Dermis microvascular lymphatic vessel endothelial cell (primary cell): ENCODE measurements at places on chromosomes 13 and 19.

DNA sequence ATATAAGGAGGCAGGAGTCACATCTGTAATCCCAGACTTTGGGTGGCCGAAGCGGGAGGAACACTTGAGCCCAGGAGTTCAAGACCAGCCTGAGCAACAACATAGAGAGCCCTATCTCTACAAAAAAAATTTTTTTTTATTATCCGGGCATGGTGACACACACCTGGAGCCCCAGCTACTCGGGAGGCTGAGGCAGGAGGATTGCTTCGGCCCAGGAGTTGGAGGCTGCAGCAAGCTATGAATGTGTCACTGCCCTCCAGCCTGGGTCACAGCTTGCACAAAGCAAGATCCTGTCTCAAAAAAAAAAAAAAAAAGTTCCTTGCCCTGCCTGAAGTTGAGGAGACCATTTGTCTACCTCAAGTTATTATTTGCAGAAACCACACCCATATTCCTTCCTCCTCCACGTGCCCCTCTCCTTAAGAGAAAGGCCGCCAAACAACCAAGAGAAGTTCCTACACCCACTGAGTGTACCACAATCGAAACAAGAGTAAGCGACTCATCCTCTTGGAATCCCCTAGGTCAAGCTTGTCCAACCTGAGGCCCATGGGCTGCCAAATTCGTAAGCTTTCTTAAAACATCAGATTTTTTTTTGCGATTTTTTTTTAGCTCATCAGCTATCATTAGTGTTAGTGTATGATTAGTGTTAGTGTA lies 2.2 kb downstream of the ABCC4 start:
- DNase-seq, result no peak

DNA sequence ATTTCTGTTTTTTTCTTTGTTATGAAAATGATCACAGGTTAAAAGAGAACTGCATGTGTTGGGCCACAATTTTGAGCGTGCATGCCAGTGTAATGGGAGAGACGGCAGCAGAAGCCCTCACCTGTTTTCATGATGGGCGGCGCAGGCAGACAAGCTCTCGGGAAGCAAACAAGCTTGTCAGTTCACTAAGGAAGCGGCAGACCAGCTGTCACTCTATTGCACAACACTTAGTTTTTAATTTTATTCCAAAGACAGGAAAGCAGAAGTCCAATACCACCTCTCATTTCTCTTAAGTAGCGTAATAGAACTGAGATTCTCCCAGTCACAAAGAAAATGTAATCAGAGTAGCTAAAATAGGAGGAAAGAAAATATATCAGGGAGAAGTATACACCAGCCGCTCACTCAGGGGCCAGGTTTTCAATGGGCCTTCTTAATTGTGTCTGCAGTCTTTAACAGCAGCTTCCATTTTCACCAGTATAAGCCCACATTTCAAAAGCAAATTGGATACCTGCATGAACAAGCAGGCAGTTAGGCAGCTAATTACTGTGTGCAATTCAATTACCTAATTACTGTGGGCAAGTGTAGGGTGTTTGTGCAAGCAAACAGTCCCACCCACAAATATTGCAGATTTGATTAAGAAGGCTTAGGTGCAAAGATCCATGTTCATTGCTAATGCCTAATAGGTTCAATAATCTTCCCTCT lies 711.4 kb downstream of the DIAPH3 start:
- DNase-seq, result no peak

- DNase-seq, result no peak
Measured at GRCh38 chr13:76656500-76656899, 229.7 kb downstream of the KCTD12 start.

- no peak for DNase-seq
Measured at GRCh38 chr13:38321654-38322053, 28.0 kb upstream of the UFM1 start.

DNA sequence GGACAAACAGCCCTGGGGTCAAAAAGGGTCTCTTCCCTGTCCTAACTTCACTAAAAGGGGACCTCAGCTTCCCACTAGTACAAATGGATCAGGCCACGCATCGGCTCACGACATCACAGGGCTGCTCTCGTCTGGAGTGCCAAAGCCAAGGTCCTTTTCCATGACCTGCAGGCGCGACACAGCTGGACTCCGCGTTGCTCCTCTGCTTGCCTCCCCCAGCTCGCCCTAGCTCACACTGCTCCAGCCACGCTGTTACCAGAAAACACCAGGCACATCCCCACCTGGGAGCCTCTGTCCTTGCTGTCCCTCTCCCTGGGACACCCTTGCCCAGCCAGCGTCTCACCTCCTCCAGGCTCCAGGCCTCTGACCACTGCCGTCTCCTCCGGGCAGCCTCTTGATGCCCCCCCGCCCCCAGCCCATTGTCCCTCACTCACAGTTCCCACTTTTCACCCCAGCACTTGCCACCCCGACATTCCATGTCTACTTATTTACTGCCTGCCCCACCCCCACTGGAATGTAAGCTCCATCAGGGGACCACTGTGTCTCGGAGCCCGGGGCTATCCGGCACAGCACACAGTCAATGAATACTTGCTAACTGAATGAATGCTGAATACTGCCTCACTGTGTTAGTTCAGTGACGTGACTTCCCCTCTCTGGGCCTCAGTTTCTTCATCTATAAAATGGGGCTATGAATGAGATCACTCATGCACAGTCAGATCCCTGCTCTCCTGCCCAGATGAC lies 20.7 kb downstream of the AKT2 start:
- DNase-seq, result no peak

GRCh38 chr19:31316201-31316951 lies 32.9 kb downstream of the TSHZ3 start:
- DNase-seq, result no peak

DNA sequence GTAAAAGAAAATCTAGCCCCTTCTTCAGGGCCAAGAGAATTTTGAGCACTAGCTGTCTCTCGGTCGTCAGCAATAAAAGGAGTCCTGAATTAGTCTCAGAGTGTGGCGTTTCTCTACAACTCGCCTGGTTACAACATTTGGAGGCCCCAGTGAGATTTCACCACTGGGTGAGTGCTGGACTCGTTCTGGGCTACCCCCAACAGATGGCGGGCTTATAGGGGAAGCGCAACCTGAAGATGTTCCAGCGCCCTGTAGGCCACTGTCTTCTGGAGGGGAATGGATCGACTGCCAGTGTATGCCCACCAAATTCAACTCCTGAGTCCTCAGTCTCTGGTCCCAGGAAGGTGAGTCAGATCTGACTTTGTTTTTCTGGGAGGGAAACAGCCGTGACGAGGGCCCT lies 11.7 kb upstream of the ZNF181 start:
- no peak for DNase-seq

DNA sequence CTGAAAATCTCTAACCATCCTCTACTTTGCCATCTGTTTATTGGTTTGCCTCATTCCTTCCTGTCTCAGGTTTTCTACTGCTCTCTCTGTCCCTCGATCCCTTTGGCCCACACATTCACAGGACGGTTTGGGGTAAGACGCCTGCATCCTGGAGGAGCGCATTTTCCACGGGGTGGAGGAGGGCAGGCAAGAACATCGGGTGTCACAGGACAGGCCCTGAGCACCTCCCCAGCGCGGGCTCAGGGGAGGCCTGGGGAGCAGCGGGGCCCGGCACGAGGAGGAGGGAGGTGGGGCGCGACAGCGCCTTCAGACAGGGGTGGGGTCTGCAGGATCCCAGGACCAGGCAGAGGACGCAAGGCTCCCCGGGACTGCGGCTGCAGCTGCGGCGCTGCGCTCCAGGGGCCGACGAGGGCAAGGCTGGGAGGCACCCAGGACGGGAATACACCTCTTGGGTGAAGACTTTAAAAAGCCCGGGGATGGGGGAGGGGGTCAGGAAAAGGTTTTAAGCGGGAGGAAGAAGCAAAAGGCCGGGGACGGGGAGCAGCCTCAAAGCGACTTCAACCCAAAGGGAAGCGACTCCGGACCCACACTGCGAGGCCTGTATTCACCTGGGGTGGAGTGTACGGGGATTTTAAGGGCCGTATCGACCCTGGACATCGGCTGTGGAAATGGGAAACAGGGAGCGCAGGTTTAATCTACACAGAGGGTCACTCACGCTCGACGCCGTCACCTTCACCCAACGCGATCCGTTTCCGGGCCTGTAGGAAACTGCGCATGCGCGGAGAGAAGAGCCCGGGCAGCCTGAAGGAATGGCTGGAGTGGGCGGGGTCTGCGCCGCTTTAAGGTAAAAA lies at the start of gene ZNF415:
ZNF415 (minus strand) TSS at position 770 of the 851 bp plus-strand sequence. CDS start 10,234 bp downstream, outside the sequence.
- DNase-seq, result peak; percentile 12

DNA sequence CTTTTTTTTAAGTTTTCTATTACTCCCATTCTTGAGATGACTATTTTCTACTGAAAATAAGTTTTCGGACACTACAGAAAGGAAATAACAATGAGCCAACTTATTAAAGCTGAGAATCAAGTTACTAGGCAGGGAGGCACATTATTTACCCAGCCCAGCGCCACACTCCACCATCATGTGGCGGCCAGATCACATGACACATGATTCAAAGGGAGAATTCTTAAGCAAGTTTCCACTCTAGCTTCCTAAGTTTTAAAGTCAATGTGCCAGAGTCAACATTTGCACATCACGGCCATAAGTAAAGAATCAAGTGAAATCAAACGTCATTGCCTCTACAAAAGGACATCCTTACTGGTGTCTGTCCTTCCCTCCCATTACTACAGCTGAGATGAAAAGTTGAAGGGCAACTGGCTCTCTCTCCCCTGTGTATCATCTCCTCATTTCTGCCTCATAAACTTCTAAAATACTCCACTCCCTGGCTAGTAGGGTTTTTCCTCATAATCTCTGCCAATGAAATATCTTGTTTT lies 81.7 kb downstream of the KLF12 start:
- no peak for DNase-seq

- no peak for DNase-seq
Measured at GRCh38 chr13:110329258-110329657, 22.2 kb downstream of the COL4A2 start.

DNA sequence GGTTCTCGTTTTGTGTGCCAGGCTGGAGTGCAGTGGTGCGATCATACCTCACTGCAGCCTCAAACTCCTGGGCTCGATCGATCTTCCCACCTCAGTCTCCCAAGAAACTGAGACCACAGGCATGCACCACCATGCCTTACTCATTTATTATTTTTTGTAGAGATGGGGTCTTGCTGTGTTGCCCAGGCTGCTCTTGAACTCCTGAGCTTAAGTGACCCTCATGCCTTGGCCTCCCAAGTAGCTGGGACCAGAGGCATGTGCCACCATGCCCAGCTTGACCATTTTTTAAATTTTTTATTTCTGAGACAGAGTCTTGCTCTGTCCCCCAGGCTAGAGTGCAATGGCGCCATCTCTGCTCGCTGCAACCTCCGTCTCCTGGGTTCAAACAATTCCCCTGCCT lies 10.2 kb upstream of the GNA11 start:
- DNase-seq, result no peak

- no peak for DNase-seq
Measured at GRCh38 chr13:48626077-48626449, 27.7 kb upstream of the CYSLTR2 start.
